ENCODE measurements at places on chromosomes 4 and X.

- no peak for DNase-seq
Measured at GRCh38 chrX:108025954-108026600, 18.8 kb upstream of the VSIG1 start.

- DNase-seq, result no peak
Measured at GRCh38 chr4:173379929-173380328, 9.2 kb downstream of the SAP30 start.

DNA sequence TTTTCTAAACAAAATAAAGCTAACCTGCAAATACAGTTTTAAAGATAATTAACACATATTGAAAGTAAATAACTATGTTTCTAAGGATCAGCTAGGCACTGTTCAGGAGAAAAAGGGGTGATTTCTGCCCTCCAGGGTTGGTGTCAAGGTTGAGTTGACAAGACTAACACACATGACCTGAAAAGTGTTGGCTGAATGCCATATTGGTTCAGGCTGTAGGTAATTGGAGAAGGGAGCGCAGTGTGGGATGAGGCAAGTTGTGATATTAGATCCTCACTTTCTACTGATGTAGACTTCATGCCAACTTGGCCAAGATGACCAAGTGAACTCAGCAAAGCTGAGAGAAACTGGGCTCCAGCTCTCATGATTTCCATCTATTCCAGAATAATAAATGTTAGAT lies 42.2 kb downstream of the PPM1K start:
- no peak for DNase-seq

GRCh38 chr4:20260821-20261220 lies 9.1 kb downstream of the SLIT2 start:
- DNase-seq, result no peak

- no peak for DNase-seq
Measured at GRCh38 chr4:124899997-124900396, 187.5 kb upstream of the ANKRD50 start.

- no peak for DNase-seq
Measured at GRCh38 chrX:34770511-34770910, 113.4 kb upstream of the TMEM47 start.

- no peak for DNase-seq
Measured at GRCh38 chr4:4386736-4387392, at the start of gene NSG1. NSG1 (plus strand) TSS chr4:4387102; CDS start chr4:4387630, 528 bp downstream.

- DNase-seq, result no peak
Measured at GRCh38 chrX:17923546-17923945, 62.4 kb upstream of the RAI2 start.

- DNase-seq, result no peak
Measured at GRCh38 chrX:49202022-49202421, 2.0 kb upstream of the SYP start.

- no peak for DNase-seq
Measured at GRCh38 chr4:36006226-36006625, 238.1 kb downstream of the ARAP2 start.

All from mesendoderm (in vitro differentiated cells).